Activated CD8-positive, alpha-beta memory T cell treated with anti-CD3 and anti-CD28 coated beads, Interleukin-2, amount 10 ng/mL, durations not matched to agents 7 days and 5 days (primary cell): ENCODE measurements at places on chromosomes 5 and 9.

GRCh38 chr9:120904978-120905301 is 21.7 kb downstream of the TRAF1 start:
- DNase-seq = no peak
- peaks cover 86% of the 10 kb centered on the region for H3K4me1 ChIP-seq
- peak overlapping the region; percentile 85 for H3K27ac ChIP-seq
- H3K27me3 ChIP-seq = no peaks in the 10 kb centered on the region

GRCh38 chr9:20670395-20670794 is 13.7 kb upstream of the FOCAD start:
- no peaks in the 10 kb centered on the region for H3K36me3 ChIP-seq
- H3K4me1 ChIP-seq = no peaks in the 10 kb centered on the region
- DNase-seq = no peak
- H3K27ac ChIP-seq = no peak overlapping the region
- no peak overlapping the region for H3K4me3 ChIP-seq
- H3K27me3 ChIP-seq = peaks cover 3% of the 10 kb centered on the region

DNA sequence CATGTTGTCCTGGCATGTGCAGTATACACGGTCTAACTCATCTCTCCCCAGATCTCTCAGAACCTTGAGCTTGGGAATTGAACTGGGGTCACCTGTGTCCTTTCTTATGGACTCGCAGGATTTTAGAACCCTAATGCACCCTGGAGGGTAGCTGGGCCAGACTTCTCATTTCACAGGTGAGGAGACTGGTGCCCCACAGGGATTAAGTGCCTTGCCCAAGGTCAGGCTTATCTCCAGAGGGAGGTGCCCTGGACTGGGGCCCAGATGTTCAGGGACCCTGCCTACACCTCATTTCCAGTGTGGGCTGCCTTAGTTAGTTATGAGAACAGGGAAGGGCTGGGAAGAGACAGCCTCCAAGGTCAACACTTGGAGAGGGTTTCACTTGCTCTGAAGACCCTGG is 4.0 kb upstream of the NUP214 start:
- peaks cover 25% of the 10 kb centered on the region for H3K27me3 ChIP-seq
- H3K36me3 ChIP-seq = peaks cover 2% of the 10 kb centered on the region
- no peak overlapping the region for H3K27ac ChIP-seq
- peaks cover 11% of the 10 kb centered on the region for H3K4me1 ChIP-seq
- no peak for DNase-seq

DNA sequence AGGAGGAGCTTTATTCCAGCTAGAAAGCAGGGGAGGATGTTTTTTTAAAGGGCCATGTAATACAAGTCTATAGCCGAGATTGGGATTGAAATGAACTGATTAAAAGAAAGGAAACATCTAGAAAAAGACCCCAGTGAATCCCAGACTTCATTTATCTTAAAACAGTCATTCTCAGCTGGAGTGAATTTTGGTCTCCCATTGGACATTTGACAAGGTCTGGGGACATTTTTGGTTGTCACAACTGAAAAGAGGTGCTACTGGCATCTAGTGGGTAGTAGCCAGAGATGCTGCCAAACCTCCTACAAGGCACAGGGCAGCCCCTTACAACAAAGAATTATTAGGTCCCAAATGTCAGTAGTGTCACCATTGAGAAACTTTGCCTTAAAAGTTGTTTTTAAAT is 16.3 kb upstream of the SPINK4 start:
- DNase-seq = no peak
- H3K36me3 ChIP-seq = no peaks in the 10 kb centered on the region
- H3K4me1 ChIP-seq = peaks cover 29% of the 10 kb centered on the region
- H3K27me3 ChIP-seq = peaks cover 5% of the 10 kb centered on the region

DNA sequence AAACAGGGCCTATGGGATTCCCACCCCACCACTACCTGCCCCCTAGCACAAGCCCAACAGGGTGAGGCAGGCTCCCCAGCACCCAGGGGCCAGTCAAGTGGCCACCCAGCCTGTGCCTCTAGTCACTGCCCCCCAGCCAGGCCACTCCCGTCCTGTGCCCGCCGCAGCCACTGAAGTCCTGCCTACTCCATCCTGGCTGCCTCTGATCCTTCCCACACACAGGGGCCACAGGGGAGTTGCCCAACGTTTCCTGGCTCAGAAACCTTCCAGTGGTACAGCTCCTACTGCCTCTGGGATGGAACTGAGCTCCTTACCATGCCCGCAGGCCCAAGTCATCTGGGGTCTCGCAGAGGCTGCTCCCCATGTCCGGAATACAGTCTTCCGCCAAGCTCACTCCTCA is 70.2 kb upstream of the STXBP1 start:
- no peak for DNase-seq
- no peak overlapping the region for H3K27ac ChIP-seq
- H3K27me3 ChIP-seq = no peaks in the 10 kb centered on the region
- H3K36me3 ChIP-seq = peaks cover 3% of the 10 kb centered on the region
- H3K4me3 ChIP-seq = no peak overlapping the region

DNA sequence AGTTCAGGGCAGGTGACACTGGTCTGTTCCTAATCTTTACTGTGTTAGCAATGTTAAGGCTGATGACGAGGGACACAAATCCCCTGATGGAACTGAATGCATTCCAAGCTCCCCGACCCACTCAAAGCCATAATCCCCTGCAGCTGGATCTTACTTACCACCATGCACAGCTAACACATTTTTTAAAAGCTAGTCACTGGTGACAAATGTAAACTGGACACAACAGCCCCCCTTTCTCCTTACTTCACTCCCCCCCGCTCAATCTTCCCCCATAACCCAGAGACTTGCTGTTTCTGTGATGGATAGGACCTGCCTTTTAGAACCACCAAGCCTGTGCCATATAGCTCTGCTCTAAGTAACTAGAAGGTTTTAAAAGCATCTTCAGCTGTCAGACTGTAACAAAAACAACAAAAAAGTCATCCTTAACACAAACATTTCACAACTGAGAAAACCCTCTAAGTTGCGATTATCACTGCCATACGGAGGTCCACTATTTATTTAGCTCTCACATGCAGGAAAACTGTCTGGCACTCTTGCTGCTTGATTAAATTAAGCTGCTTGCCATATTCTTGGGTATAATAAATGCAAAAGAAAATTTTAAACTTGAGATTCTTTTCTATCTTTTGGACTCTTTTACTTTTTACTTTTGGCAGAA is 44.4 kb downstream of the BNC2 start:
- no peaks in the 10 kb centered on the region for H3K4me1 ChIP-seq
- H3K36me3 ChIP-seq = no peaks in the 10 kb centered on the region
- H3K27me3 ChIP-seq = peaks cover 2% of the 10 kb centered on the region
- no peak overlapping the region for H3K4me3 ChIP-seq
- no peak for DNase-seq
- no peak overlapping the region for H3K27ac ChIP-seq

- H3K36me3 ChIP-seq = no peaks in the 10 kb centered on the region
- peaks cover 7% of the 10 kb centered on the region for H3K4me1 ChIP-seq
- H3K27me3 ChIP-seq = peaks cover 5% of the 10 kb centered on the region
- H3K4me3 ChIP-seq = no peak overlapping the region
Observed at GRCh38 chr9:122393284-122393983, 22.6 kb downstream of the PTGS1 start.
